ENCODE measurements at places on chromosomes 13 and 19.

DNA sequence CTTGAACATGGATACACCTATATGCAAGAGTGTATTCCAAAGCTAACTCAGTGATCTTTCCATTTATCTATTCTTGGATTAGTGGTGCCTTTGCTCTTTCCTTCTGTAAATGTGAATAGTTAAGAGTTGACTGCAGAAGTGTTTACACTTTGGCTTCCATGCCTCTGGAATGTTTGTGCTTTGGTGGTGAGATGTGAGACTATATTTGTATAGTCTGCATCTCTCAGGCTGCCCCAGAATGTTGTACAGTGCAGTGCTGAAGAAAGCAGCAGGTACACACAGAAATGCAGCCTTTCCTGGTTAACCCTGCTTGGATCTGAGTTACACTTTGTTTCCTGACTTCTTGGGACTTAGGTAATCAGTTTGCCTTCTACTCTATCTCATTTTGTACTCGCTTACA is 90.2 kb downstream of the DNAJC15 start:
- no peak for DNase-seq

DNA sequence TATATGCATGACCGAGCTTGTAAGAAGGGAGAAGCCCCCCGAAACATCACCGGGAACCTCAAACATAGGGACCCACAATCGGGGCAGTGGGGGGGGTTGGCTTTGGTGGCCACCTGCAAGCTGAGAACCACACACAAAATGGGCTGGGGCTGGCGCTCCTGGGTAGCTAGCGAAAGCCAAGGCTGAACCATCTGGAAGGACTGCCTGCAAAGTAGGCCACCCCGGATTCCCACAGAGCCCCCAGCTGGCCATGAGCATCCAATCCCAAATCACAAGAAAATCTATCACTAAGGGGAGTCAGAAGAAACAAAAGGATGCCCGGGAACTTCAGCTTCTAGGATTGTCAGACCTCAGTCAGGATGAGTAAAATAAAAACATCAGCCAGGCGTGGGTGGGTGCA is 2.8 kb upstream of the PSPN start:
- DNase-seq = no peak

DNA sequence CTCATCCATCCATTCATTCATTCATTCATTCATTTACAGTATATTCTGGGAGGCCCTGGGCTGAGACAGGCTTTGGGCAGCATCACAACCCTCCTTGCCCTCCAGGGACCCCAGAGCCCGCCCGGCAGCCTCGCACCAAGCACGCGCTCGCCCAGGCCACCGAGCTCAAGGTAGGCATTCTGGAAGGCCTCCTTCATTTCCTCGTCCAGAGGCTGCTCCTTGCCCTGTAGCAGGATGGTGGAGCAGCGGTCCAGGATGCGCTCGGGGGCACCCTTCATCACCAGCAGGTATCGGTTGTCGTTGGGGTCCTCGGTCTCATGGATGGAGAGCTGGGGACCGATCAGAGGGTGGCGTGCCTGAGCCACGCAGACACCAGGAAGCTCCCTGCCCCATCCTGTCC is 15.6 kb downstream of the ATP1A3 start:
- DNase-seq = no peak

DNA sequence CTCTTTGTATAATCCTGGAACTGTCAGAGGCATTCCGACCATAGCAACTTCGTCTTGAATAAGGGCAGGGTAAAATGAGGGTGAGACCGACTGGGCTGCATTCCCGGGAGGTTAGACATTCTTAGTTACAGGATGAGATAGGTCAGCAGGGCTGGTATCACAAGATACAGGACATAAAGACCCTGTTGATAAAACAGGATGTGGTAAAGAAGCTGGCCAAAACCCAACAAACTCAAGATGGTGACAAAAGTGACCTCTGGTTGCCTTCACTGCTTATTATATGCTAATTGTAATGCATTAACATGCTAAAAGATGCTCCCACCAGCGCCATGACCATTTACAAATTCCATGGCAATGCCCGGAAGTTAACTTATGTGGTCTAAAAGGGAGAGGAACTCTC is 27.7 kb upstream of the MBNL2 start:
- DNase-seq = no peak

DNA sequence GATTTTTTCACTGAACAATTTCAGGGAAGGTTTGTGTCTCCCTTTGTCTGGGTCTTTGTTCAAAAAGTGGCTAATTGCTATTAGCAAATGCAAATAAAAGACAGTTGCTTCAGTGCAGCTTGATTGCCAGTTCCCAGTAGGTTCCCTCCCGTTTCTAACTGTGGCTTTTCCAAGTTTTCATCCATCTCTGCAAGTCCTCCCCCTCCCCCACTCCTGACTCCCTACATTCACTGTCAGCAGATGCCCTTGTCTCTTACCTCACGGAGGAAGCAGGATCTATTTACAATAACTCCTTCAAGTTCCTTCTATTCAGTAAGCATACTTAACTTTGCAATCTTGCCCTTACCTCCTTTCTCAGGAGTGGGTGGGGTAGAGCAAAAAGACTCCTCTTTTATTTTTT is 55.4 kb upstream of the SCEL start:
- DNase-seq = no peak

DNA sequence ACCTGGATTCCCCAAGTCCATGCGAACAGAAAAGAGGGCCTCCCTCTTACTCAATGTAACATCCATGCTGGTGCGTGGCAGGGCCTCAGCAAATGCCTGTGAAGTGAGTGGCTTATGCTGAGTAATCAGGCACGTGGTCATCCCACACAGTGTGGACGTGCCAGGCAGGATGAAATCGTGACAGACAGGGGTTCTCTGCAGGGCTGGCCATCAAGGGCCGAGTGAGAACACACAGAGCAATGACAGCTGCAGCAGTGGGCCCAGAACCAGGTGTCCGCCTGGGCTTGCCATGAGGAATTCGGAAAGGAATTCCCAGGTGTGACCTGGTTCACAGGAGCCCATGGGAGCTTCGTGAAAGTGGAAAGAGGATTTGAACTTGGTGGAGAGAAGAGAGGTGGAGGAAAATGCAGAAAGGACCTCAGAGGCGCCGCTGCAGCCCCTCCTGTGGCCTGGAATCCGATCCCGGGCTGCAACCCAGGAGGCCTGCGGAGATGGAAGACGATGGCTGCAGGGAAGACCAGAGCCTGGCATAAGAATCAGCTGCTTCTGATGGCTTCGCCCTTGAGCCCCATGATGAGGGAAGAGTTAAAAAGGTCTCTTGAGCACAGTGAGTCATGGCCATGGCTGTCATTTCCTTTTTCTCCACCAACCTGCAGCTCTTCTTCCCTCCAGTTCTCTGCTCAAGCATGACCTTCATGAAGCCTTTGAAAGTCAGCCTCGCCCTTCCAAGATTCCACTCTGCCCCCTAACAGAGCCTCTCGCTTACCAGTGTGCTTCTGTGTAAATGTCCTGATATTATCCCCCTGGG is 34.6 kb upstream of the SOX1 start:
- DNase-seq = no peak

DNA sequence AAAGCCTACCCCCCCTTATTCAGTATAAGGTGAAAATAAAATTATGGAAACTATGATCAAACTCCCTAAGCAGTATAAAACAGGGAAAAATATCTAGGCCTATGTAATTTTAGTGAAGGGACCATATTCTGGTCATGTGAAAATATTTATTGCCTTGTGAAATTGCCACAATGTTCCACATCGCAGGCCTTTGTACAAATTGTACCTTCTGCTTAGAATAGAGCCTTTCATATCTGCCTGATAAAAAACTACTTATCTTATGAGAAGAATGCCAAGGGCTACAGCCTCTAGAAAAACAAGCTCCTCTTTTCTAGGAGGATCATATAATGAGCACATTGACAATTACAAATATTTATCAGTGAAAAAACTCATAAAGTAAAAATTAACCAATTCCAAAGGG is 1280.0 kb downstream of the EFNB2 start:
- DNase-seq = no peak

DNA sequence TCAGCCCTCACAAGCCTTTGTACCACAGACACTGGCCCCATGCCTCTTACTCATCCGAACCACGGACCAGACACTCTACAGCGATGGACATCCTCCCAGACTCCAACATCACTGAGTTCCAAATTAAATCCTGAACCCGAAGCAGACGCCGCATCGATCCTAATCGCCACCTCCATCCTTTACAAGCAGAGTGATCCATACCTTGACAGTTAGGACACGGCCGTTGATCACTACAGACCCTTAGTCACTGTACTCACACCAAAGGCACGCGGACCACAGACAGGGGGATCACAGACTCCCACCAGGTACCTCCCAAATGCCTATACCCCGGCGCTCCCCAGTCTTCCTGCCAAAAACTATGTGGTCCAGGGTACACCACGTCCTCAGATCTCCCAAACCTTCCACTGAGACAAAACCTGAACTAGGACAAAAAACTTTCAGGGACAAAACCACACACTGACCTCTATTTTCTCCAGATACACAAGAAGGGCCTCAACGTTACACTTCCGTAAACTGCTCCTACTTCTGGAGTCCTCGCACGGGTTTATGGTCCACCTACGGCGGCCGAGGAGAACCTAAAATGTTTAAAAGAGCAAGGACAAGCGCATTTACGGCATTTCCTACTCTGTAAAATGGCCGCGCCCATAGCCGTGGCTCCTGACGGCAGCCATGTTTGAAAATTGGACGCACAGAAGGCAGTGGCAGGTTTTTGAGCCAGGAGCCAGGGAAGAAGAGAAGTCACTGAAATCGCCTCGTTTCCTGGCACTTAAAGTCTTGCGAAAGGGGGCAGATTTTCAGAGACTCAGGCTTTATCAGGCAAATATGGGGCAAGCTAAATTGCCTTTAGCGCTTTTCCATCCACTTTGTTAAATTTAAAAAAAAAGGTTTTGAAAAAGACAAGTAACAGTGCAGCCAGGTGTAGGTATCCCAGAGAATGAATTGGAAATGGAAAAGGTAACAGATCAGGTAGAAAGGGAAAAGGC is at the start of gene ZNF350:
Gene ZNF350, minus strand, starts transcription at position 532 of the 983 bp plus-strand sequence. CDS start 12,480 bp downstream, outside the sequence.
- peak; percentile 95 for DNase-seq

DNA sequence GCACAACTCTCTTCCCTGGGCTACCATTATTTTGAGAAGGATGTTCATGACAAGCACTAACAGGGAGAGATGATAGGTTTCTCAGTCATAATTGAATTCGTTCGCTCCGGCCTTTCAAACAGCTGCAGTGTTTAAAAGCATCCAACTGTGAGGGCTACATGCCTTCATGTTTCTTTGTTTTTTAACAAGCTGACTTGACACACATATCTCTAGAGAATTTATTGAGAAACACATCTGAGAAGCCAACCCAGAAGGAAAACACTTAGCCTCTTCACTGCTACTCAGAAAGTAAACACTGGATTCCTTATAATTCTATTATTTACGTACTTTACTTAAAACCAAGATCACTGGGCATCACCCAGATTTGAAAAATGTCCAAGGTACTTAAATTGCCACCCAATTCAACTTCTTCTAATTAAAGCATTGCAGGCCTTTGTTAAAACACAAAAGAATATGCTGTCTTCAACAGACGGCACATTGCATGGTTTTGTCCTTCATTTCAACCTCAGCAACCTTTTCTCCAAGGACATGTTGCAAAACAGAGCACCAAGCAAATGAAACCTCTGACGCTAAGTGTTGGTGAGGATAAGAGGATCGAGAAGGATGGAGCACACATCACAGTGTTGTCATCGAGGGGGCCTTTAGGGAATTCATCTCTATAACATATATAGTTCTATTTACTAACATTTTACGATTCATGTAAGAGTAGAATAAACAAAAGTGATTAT is 75.8 kb downstream of the TBC1D4 start:
- DNase-seq = no peak

GRCh38 chr13:72074663-72075062 is 207.7 kb upstream of the DACH1 start:
- DNase-seq = no peak

DNA sequence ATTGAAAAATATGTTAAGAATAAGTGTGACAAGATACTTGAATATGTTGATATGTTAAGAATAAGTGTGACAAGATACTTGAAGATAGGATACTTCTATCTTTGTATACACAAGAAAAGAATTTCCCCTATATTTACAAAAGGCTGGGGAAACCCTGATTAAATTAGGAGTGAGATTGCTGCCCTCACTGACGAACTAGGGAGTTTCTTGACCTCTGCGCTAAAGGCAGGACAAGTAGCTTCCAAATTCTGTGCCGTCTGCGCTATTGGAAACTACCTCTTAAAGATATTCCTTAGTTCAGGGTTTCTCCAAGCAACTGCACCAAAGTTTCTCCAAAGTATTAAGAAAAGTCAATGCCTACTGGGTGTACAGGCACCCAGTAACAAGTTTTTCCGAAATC is 730 bp downstream of the ZNF260 start:
- no peak for DNase-seq

DNA sequence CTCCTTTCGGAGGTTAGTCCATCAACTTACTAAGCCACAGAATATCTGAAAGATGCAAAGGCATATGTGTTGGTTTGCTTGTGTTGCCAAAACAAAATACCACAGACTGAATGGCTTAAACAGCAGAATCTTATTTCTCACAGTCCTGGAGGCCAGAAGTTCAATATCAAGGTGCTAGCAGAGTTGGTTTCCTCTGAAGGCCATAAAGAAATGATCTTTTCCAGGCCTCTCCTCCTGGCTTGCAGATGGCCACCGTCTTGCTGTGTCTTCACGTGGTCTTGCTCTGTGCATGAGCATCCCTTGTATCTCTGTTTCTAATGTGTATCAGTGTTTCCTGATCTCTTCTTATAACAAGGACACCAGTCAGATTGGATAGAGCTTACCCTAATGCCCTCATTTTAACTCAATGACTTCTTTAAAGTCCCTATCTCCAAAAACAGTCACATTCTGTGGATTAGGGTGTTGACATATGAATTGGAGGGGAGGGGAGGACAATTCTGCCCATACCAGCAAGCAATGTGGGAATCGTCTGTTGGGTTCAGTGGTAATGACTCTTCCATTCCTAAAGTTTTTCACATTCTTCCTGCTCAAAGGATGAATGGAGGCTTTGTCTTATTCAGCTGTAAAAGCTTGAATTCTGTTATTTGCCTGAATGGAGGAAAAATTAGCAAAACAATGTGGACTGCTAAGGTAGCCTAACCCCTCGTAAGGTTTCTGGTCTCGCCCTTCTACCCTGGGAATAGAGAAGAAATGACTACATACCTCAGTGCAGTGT is 715.7 kb downstream of the DIAPH3 start:
- DNase-seq = no peak

GRCh38 chr19:19388568-19389555 is 16.6 kb upstream of the GATAD2A start:
- no peak for DNase-seq

DNA sequence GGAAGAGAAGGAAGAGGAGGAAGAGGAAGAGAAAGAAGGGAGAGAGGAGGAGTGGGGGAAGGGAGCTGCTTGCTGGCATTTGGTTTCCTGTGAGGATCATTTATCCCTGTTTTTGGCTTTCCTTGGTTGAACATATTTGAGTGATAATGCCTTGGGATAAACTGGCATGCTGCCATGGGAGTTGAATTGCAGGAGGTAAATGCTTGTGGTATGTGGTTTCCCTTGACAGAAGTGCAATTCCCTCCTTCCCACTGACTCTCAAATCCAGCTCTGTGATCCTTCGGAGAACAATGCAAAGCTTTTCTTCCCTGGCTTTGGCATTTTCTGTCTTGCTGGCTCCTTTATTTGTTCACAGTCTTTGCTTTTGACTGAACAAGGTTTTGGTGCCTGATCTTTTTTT is 27.2 kb upstream of the CBY2 start:
- no peak for DNase-seq

- no peak for DNase-seq
Measured at GRCh38 chr13:28161370-28161769, 23.0 kb downstream of the PAN3 start.

GRCh38 chr19:16160943-16161560 is 12.3 kb downstream of the CIB3 start:
- no peak for DNase-seq

- no peak for DNase-seq
Measured at GRCh38 chr19:8214802-8215201, 5.6 kb downstream of the CERS4 start.

- DNase-seq = no peak
Measured at GRCh38 chr13:20993661-20994440, 67.5 kb downstream of the LATS2 start.
